ENCODE measurements at places on chromosomes 3 and 15. TPM values are rescaled to one million over a fixed set of nuclear protein-coding genes. Genes with fewer than 3 reads are reported as not detected.

DNA sequence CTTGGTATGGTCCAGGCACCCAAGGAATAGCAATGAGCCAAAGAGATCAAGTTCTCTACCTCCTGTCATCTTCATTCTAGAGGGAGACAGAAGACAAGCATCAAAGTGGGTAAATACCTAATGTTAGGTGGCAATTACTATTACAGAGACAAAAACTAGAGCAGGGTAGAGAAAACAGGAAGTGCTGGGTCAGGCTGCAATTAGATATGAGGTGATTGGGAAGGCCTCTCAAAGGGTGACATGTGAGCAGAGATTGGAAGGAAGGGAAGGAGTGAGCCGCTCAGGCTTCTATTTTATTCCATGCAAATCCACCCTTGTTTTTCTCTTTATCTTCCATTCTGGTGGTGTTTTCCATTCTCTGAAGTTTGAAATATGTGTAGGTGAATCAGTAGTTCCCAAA is 37.4 kb downstream of the EBLN2 start:
- no peak for DNase-seq

UBAP1L gene
- 2.2 TPM for total RNA-seq

DNA sequence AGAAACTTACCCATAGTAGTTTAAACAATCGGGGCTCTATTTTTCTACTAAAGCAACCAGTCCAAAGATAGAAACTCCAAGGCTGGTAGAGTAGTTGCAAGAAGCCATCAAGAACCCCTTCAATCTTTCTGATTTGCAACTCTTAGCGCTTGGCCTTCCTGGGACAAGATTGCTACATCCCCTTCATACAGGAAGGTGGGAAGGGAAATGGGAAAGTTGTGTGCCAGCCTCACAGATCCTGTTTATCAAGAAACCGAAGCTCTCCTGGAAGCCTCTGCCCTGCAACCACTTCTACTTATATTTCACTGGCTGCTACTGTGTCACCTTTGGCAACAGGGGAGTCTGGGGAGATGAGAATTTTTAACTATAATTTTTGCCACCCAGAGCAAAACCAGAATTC is 46.2 kb downstream of the OSBPL10 start:
- DNase-seq = no peak

DNA sequence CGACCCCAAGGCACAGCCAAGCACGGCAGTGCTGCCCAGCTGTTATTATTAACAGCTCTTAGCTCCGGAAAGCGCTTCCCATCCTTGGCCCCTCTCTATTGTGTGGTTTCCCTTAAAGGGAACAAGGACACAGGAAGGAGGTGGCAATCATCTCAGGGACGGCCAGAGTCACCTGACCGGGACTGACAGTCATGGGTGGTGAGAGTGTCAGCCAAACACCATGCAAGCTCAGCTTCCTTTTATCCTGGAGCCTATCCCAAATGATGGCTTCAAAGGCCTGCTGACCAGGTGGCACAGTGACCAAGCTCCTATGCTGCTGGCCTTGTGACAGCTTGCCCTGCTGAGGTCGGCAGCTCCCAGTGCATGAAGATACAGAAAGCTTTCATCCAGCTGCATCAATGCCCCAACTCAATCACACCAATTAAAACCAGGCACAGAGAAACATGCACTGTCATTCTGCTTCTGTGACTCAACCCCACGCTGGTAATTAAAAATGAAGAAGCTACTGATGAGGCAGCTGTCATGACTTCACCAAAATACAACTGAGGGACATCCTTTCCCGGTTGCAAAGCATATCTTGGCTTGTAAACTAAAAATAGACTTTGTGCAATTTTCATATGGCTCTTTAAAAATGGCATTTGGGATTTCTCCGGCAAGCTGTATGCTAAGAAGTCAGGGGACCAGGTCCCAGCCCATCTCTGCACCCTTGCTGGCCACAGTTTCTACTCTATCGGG is 34.0 kb downstream of the PCSK6 start:
- peak; percentile 84 for DNase-seq

SNRPN gene
- total RNA-seq = 58.2 TPM

B4GALT4 gene
- total RNA-seq = 16.6 TPM

GP5 gene
- 0.39 TPM for total RNA-seq

GRCh38 chr3:59565125-59565524 is 515.3 kb upstream of the CFAP20DC start:
- DNase-seq = no peak

GRCh38 chr3:5058471-5058951 is 63.6 kb upstream of the ARL8B start:
- peak; percentile 86 for DNase-seq

CASR gene
- not detected for total RNA-seq

GRCh38 chr3:77815467-77815866 is 775.6 kb downstream of the ROBO2 start:
- DNase-seq = no peak

GRCh38 chr3:64873400-64873799 is 185.6 kb upstream of the ADAMTS9 start:
- no peak for DNase-seq

SAMD7 gene
- not detected for total RNA-seq

DNA sequence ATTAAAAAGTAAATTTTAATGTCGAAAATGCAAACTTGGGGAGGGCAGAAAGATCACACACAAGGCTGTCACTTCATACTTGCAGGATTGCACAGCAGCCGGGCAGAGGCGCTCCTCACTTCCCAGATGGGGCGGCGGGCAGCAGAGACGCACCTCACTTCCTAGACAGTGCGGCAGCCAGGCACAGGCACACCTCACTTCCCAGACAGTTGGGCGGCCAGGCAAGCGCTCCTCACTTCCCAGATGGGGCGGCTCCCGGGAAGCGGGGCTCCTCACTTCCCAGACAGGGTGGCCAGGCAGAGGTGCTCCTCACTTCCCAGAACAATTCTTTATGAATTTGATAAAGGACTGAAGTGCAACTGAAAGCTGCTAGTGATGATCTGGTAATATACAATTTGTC is 21.2 kb downstream of the RLBP1 start:
- no peak for DNase-seq

Measured in skin of body (tissue), 3 donors.